ENCODE measurements at places on chromosomes 11 and 22.
A peak's percentile ranks its signal among the peaks of the same experiment; 100 is the strongest.

DNA sequence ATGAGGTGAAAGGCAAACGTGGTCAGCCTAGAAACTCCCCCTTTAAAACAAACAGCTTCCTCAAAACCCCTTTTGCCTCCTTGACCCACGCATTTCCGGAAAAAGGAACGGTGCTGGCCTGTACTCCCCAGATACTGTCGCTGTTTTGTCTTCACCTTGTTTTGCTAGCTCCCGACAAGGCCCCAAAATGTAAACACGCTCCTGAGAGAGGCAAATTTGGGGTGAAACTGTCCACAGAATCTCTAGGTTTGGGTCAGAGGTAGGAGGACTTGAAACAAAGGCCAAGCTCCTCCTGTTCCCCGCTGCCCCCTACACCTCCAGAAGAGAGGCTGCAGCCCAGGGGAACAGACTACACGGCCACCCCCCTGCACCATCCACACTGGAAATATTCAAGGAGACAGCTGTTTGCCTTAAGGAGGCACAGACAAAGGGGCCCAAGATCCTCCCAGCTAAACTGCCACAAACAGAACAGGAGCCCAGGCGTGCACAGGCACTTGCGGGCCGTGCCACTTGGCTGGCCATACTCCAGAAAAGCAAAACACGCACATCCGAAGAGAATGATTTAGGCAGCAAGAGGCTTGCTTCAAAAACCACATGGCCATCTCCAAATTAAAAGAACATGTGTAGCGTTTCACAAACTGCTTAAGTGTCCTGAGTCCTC lies 160.5 kb upstream of the GRK3 start:
- peak; percentile 67 for DNase-seq

DNA sequence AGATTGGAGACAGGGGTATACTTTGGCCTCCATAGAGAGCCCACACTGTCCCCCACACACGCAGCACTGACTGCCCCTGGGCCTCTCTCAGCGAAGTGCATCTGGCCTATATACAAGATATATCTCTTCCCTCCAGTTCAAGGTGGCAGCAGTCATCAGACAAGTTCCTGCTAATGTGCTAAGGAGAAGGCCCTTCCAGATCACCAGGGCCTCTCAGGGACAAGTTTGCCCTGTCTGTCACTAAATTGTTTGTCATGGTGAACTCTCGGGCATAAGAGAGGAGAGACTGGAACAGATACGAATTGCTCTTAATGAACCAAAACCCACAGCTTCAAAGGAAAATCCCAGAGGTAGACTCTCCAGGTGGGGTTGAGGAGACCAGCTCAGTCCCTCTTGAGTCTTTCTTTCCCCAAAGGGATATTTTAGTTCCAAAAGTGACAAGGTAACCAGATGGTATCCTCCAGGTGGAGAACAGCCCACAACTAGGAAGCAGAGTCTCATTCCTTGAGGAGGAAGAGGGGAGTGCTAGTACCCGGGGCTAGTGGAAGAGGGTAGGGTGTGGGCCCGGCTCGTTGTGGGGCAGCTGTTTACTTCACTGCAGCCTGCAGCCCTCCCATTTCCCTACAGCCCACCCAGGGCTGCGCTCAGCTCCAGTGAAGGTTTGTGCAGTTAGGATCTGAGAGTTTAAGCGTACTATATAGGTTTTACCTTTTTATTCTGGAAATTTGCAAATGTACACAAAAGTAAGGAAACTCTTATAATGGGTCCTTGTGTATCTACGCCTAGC lies 2.2 kb upstream of the SLC35C1 start:
- DNase-seq, result no peak

- peak; percentile 53 for DNase-seq
Observed at GRCh38 chr22:48824712-48825651, 1002.7 kb downstream of the BRD1 start.

DNA sequence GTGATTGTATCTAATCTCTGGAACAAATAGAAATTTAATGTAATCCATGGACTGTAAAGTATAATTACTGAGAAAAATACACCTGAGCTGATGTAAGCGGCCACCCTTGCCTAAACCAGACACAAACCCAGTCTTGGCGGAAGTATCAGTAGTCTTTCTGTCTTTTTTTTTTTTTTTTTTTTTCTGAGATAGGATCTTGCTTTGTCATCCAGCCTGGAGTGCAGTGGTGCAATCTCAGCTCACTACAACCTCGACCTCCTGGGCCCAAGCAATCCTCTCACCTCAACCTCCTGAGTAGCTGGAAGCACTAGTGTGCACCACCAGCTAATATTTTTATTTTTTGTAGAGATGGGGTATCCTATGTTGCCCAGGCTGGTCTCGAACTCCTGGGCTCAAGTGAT lies 5.5 kb upstream of the CXCR5 start:
- DNase-seq, result no peak

- no peak for DNase-seq
Observed at GRCh38 chr11:60900673-60901404, 5.5 kb downstream of the PRPF19 start.

DNA sequence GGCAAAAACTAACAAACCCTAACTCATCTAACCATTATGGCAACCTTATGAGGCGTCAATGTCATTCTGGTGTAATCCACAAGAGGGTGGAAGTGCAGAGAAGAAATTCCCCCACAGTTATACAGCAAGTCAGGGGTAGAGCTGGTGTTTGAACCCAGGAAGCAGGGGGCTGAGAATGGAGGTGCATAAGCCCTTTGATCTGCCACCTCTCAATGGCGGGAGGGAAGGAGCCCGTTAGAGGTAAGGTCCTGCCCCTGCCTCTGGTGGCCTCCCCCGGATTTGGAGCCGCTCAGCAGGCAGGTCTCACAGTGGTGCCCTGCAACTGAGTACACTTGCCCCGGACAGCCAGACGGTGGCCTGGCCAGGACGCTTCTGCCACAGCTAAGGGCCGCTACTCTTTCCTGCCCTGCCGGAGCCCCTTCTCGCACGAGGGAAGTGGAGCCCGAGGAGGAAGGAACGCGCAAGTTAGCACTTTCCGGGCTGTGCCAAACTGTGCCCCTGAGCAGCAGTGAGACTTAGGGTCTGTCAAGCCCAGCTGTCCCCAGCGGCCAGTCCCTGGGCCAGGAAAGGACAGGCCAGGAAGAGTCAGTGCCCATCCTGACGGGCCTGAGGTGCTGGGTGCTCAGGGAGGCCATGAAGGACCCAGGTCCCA lies 1.1 kb downstream of the FXYD2 start:
- no peak for DNase-seq

DNA sequence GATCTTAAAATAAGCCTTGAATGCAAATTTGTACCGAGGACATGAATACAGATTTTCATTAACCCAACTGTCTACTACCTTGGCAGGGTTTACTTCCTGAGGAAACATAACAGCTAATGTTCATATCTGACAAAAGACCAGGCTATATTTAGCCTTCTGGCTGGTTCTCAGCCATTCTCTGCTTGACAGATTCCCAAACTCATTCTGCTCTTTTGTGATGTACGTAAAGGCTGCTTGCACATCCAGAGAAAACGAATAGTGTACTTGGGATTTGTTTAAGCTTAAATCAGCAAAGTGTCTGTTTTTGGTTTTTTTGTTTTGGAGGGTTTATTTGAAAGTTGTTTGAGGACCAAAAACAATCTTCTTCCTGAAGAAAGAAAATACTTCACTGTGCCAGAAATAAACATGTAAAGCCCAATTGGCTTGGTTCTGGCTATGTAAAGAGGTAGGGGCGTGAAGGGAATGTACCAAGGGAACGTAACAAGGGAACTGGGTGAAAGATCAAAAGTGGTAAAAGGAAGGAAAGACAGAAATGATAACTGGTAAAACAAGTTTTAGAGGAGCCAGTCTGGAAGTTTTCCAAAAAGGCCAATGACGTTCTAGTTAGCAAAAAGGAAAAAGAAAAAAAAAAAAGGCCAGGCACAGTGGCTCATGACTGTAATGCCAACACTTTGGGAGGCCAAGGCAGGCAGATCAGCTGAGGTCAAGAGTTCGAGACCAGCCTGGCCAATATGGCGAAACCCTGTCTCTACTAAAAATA lies 21.4 kb upstream of the CRTAM start:
- no peak for DNase-seq

- DNase-seq, result no peak
Observed at GRCh38 chr22:44555046-44555445, 57.0 kb upstream of the RTL6 start.

GRCh38 chr22:40203572-40203971 lies 25.8 kb downstream of the TNRC6B start:
- no peak for DNase-seq

- DNase-seq, result no peak
Observed at GRCh38 chr11:749731-750130, 2.5 kb downstream of the TALDO1 start.

DNA sequence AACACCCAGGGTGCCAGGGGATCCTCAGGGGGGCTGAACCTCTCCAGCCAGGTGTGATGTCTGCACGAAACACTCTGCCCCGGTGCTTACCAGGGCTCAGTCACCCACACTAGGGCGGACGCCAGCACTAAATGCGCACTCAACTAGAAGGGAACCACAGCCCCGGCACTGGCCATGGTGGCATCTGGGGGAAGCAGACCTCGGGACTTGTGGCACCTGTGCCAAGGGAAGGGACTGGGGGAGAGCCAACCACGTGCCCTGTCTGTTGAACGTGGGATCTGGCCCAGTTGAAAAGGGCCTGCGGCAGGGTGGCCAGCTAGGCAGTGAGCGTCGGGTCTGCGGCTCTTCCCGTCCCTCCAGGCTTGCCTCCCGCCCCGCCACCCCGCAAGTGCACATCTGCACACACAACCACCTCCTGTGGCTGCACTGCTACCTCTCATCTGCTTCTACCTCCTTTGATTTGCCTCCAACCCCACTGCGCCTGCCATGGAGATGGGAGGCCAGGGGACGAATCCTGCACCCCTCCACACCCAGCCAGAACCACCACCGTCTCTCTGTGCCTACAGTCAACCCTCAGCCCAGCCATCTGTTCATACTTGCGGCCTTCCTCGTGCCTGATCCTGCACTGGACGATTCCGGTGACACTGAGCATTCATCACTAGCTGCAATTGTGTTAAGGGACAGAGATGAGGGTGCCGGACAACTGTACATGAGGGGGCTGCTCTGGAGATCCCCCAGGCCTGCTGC lies 15.0 kb upstream of the MOB2 start:
- no peak for DNase-seq

GRCh38 chr22:25402160-25402500 lies 162.3 kb upstream of the GRK3 start:
- DNase-seq, result no peak

- DNase-seq, result no peak
Observed at GRCh38 chr11:3046190-3046589, 11.0 kb downstream of the CARS1 start.

All from urothelium cell line (cell line).